Endothelial cell of umbilical vein (primary cell): ENCODE measurements at places on chromosomes 7 and 10.

GRCh38 chr10:132575320-132576201, 38.0 kb downstream of the INPP5A start:
- H3K36me3 ChIP-seq = no peaks in the 10 kb centered on the region

GRCh38 chr7:37448636-37449361, at the start of gene ELMO1:
ELMO1 (minus strand) TSS chr7:37448864; CDS start chr7:37342690, 106,174 bp downstream.
- H3K27ac ChIP-seq = peak within 1 kb of the TSS; percentile 32
- DNase-seq = peak; percentile 90
- peak within 1 kb of the TSS; percentile 86 for H3K4me3 ChIP-seq
- H3K27me3 ChIP-seq = no peaks in the 10 kb centered on the region

DNA sequence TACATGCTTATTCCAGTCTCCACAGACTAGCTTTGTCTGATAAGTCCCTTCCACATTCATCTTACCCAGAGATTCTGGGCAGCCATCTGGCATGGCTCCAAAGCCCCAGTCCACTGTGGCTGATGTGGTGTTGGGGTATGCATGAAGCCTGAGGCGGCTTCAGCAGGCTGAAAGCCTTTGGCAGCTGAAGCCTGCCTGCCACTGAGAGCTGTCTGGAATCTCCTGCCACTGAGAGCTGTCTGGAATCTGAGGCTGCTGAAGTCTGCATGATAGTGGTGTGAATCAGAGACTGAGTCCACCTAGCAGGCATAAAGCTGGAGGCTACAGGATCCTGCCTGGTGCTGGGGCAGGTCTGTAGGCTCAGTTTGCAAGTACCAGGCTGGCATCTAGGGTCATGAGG, 87.1 kb downstream of the DYNC1I1 start:
- no peak overlapping the region for H3K27ac ChIP-seq
- DNase-seq = no peak
- H3K4me1 ChIP-seq = no peaks in the 10 kb centered on the region
- no peaks in the 10 kb centered on the region for H3K27me3 ChIP-seq

GRCh38 chr7:100745184-100745583, 11.8 kb downstream of the ZAN start:
- no peak overlapping the region for H3K27ac ChIP-seq
- no peaks in the 10 kb centered on the region for H3K36me3 ChIP-seq
- H3K4me1 ChIP-seq = no peaks in the 10 kb centered on the region
- peak; percentile 49 for DNase-seq

DNA sequence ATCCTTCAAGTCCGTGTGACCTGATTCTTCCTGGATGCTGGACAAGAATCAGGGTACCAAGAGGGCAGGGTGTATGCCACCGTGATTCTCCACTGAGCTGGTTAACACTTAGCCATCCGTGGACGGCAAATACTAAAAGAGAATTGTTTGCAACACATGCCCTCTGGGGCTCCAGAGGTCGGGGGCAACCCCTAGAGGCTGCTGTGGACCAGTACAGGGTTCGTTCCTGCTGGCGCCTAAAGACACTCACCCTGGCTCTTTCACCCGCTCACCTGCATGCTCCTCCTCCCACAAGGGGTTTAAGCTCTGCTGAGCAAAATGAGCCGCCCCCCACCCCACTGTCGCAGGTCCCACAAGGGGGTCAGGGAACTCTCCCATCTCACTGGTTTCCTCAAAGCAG, 148.7 kb upstream of the ITGB1 start:
- H3K36me3 ChIP-seq = no peaks in the 10 kb centered on the region
- H3K4me1 ChIP-seq = no peaks in the 10 kb centered on the region
- no peak overlapping the region for H3K27ac ChIP-seq
- no peak for DNase-seq

- H3K4me3 ChIP-seq = no peak overlapping the region
- H3K27ac ChIP-seq = peak overlapping the region; percentile 9
- DNase-seq = peak; percentile 72
- no peaks in the 10 kb centered on the region for H3K27me3 ChIP-seq
- H3K4me1 ChIP-seq = peaks cover 49% of the 10 kb centered on the region
These were observed 272.8 kb upstream of the IMMP2L start for GRCh38 chr7:111835066-111835465.
